Central memory CD8-positive, alpha-beta T cell (primary cell): ENCODE measurements at places on chromosomes 5 and 9.
A peak's percentile ranks its signal among the peaks of the same experiment; 100 is the strongest.

GRCh38 chr9:128553728-128554127 lies 1.3 kb downstream of the SPTAN1 start:
- peaks cover 35% of the 10 kb centered on the region for H3K4me1 ChIP-seq
- no peaks in the 10 kb centered on the region for H3K27me3 ChIP-seq
- no peak for DNase-seq
- no peaks in the 10 kb centered on the region for H3K36me3 ChIP-seq
- no peak overlapping the region for H3K4me3 ChIP-seq

- no peak overlapping the region for H3K4me3 ChIP-seq
- peaks cover 2% of the 10 kb centered on the region for H3K36me3 ChIP-seq
- no peaks in the 10 kb centered on the region for H3K4me1 ChIP-seq
- no peaks in the 10 kb centered on the region for H3K27me3 ChIP-seq
- no peak for DNase-seq
These were observed 127.8 kb downstream of the FOCAD start for GRCh38 chr9:20811872-20812271.

- H3K36me3 ChIP-seq, result no peaks in the 10 kb centered on the region
- H3K4me1 ChIP-seq, result no peaks in the 10 kb centered on the region
- no peak for DNase-seq
- H3K27ac ChIP-seq, result no peak overlapping the region
These were observed 106.2 kb downstream of the NSG2 start for GRCh38 chr5:174151599-174152181.

GRCh38 chr9:35731415-35732184 lies 395 bp downstream of the TLN1 start:
- no peak for DNase-seq
- no peak overlapping the region for H3K4me3 ChIP-seq
- peaks cover 12% of the 10 kb centered on the region for H3K36me3 ChIP-seq
- peaks cover 29% of the 10 kb centered on the region for H3K4me1 ChIP-seq
- H3K27me3 ChIP-seq, result no peaks in the 10 kb centered on the region

DNA sequence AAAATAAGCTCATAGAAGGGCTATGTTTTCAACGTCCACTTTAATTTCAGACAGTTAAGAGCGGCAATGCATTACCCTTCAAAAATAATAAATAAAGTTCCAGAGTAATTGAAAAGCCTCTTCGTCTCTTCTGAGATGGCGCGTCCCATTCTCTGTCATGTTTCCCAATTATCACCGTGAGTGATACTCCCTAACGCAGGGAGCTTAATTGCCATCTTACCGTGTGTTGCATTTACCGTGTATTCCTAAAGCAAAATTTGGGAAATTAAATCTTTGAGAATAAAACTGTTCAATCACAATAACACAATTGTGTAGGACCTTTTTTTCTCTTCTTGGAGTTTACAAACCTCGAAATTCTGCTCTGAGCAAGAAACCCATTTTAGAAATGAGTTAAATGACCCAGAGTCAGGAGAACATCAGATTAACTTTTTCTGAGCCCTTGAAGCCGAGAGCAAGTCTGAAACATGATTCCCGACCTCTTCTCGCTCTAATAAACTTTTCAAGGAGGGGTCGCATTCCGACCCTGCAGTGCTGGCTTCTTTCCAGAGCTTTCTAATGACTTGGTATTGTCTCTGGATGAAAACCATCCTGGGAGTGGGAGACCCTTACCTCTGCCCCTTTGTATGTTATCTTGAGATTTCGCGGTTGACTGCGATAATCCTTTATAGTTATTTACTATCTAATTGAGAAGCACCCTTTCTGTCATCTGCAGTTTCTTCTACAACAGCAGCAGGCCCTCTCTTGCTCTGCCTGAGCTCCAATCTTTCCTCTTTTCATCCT lies 251.5 kb downstream of the FSTL4 start:
- no peak for DNase-seq
- H3K27me3 ChIP-seq, result peaks cover 30% of the 10 kb centered on the region

- H3K36me3 ChIP-seq, result peaks cover 2% of the 10 kb centered on the region
- no peaks in the 10 kb centered on the region for H3K4me1 ChIP-seq
- no peak within 1 kb of the TSS for H3K4me3 ChIP-seq
- DNase-seq, result no peak
These were observed at the start of gene CCDC187 for GRCh38 chr9:136303825-136304416. TSS of gene CCDC187 (minus strand) at chr9:136304094. CDS start at chr9:136303830, 264 bp downstream.

GRCh38 chr5:108743319-108743718 lies 4.4 kb upstream of the FER start:
- peaks cover 31% of the 10 kb centered on the region for H3K27me3 ChIP-seq
- DNase-seq, result no peak
- peaks cover 6% of the 10 kb centered on the region for H3K4me1 ChIP-seq

DNA sequence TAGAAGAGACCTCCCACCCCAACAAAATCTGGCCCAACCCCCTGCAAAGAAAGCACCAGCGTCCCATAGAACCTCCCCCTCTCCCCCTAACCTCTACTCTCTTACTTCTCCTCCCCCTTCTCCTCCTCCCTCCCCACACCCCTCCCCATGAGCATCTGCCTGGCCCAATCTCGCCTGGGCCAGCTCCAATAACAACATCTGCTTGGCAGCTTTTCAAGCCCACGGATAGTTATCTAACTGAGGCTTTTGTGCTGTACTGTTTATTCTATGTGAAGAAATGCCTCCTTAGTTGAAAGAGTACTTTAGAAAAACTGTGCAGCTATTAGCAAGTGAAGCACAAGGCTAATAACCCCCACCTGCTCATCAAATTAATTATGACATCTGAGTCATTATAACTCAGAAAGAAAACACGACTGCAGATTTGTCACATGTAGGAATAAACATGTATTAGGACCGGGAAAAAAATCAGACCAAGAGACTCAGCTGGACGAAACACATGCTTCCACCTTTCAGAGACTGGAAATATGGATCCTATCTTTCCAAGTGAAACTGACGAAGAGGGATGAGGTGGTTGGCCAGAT lies 42.8 kb downstream of the NFIB start:
- no peak for DNase-seq
- H3K27ac ChIP-seq, result no peak overlapping the region
- H3K4me3 ChIP-seq, result no peak overlapping the region
- no peaks in the 10 kb centered on the region for H3K4me1 ChIP-seq
- no peaks in the 10 kb centered on the region for H3K36me3 ChIP-seq

- peaks cover 3% of the 10 kb centered on the region for H3K4me1 ChIP-seq
- peaks cover 2% of the 10 kb centered on the region for H3K36me3 ChIP-seq
- no peak overlapping the region for H3K27ac ChIP-seq
- H3K27me3 ChIP-seq, result peaks cover 47% of the 10 kb centered on the region
These were observed 11.3 kb upstream of the TMEM141 start for GRCh38 chr9:136779808-136780207.

DNA sequence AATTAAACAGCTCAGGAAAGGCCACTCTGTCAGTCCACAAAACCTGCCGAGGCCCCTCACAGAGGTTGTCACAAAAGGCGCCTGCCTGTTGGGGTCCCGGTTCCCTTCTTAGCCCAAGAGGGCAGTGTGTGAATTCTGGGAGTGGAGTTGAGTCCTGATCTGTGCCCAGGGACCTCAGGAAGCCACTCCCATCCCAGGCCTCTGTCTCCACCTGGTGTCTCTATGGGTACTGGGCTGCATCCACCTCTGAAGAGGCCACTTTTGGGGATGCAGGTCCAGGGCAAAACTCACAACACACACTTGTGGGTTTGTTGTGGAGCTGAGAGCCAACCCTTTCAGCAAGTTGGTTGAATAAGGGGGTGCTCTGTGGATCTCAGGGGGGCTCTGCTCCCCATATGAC lies 74.3 kb upstream of the STXBP1 start:
- no peaks in the 10 kb centered on the region for H3K27me3 ChIP-seq
- peaks cover 5% of the 10 kb centered on the region for H3K4me1 ChIP-seq
- H3K4me3 ChIP-seq, result no peak overlapping the region
- no peak overlapping the region for H3K27ac ChIP-seq
- no peak for DNase-seq
- no peaks in the 10 kb centered on the region for H3K36me3 ChIP-seq

DNA sequence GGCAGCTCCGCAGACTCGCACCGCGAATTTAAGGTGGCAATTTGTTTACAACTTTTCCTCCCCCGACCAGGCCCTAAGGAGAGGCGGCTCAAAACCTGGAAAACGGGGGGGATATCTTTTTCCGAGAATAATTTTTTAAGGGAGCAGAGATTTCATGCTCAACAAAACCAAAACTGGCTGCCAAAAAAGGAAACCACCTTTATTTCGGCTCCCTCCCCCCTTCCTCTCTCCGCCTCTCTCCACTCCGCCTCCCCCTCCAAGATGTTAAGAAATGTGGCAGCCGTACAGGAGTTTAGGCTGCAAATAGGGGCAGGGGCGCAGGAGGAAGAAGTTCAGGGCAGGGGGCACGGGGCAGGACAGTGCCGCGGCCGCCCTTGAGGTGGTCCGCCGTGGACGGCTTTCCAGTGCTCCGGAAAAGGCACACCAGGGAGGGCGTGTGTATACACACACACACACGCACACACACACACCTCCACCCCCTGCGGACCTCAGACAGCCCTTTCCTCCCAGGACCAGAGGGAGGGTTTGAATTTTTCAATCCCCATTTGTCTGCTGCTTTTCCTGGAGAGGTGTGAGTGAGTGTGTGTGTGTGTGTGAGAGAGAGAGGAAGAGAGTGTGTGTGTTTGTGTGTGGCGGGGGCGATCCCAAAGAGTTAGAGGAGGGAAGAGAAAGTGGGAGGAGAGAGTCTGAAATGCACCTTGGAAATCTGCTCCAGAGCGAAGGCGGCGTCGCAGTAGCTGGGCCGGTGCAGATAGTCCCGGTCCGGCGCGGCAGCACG lies 9.1 kb downstream of the PTCH1 start:
- peaks cover 24% of the 10 kb centered on the region for H3K36me3 ChIP-seq
- peaks cover 65% of the 10 kb centered on the region for H3K4me1 ChIP-seq
- no peak for DNase-seq
- H3K27ac ChIP-seq, result peak overlapping the region; percentile 3
- no peaks in the 10 kb centered on the region for H3K27me3 ChIP-seq

DNA sequence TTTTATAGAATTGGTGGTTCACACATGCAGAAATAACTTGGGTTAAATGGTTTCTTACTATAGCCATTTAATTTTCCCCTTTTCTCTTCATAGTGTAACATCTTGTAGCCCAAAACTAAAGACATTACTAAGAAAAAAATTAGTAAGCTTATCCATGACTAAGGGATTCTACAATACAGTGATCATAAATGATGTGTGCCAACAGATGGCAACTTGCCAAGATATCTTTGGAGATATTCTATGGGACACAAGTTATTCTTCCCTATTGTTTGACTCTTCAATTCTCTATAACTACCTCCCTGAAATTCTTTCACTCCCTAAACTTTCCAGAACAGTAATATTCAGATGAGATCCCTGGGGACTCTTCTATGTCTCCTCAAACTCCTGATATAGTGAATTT lies 580.6 kb downstream of the PTPRD start:
- H3K4me3 ChIP-seq, result no peak overlapping the region
- no peak overlapping the region for H3K27ac ChIP-seq
- no peaks in the 10 kb centered on the region for H3K27me3 ChIP-seq
- no peaks in the 10 kb centered on the region for H3K36me3 ChIP-seq
- no peak for DNase-seq

- no peak for DNase-seq
- no peak overlapping the region for H3K4me3 ChIP-seq
- no peaks in the 10 kb centered on the region for H3K27me3 ChIP-seq
These were observed 198.8 kb downstream of the PRELID2 start for GRCh38 chr5:145636371-145636770.

- no peaks in the 10 kb centered on the region for H3K27me3 ChIP-seq
- H3K27ac ChIP-seq, result no peak overlapping the region
- H3K4me1 ChIP-seq, result no peaks in the 10 kb centered on the region
- DNase-seq, result no peak
These were observed 483.0 kb upstream of the CDH18 start for GRCh38 chr5:20470997-20471396.

DNA sequence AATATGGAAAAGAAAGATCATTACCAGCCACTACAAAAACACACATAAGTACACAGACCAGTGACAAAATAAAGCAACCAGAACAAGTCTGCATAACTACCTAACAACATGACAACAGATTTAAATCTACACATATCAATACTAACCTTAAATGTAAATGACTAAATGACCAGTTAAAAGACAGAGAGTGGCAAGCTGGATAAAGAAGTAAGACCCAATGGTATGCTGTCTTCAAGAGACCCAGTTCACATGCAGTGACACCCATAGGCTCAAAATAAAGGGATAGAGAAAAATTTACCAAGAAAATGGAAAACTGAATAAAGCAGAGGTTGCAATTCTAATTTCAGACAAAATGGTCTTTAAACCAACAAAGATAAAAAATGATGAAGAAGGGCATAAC lies 938.1 kb downstream of the EFNA5 start:
- H3K36me3 ChIP-seq, result peaks cover 3% of the 10 kb centered on the region
- no peaks in the 10 kb centered on the region for H3K27me3 ChIP-seq
- no peaks in the 10 kb centered on the region for H3K4me1 ChIP-seq

- peaks cover 15% of the 10 kb centered on the region for H3K36me3 ChIP-seq
- H3K4me1 ChIP-seq, result peaks cover 22% of the 10 kb centered on the region
- H3K27me3 ChIP-seq, result no peaks in the 10 kb centered on the region
- peak overlapping the region; percentile 67 for H3K4me3 ChIP-seq
These were observed 1468.0 kb downstream of the FOXD4L5 start for GRCh38 chr9:63816751-63817621.

DNA sequence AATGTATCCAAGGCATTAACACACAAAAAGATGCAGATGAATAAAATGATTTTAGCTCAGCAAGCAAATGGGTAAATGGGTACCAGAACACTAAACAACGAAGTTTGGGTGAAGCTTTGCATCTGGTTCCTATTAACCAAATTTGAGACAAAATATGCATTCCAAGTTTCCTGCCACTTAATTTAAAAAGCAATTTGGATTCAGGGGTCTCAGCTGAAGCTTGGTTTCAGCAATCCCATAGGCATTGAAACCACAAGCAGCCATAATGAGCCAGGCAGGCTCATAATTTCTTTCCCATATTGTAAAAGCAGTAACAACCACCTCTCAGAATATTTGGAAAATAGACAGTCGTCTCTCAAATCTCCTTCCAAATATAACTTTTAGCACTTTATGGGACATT lies 138.9 kb downstream of the NXNL2 start:
- no peak for DNase-seq
- H3K36me3 ChIP-seq, result no peaks in the 10 kb centered on the region
- peaks cover 11% of the 10 kb centered on the region for H3K27me3 ChIP-seq
- no peaks in the 10 kb centered on the region for H3K4me1 ChIP-seq
- H3K27ac ChIP-seq, result no peak overlapping the region

GRCh38 chr9:113593682-113594281 lies 130.3 kb downstream of the RGS3 start:
- H3K27me3 ChIP-seq, result no peaks in the 10 kb centered on the region
- H3K4me3 ChIP-seq, result no peak overlapping the region
- no peak for DNase-seq
- H3K36me3 ChIP-seq, result peaks cover 27% of the 10 kb centered on the region
- no peak overlapping the region for H3K27ac ChIP-seq

GRCh38 chr9:69785757-69786156 lies 25.9 kb upstream of the PTAR1 start:
- no peaks in the 10 kb centered on the region for H3K36me3 ChIP-seq
- no peaks in the 10 kb centered on the region for H3K4me1 ChIP-seq
- DNase-seq, result no peak
- H3K27me3 ChIP-seq, result peaks cover 51% of the 10 kb centered on the region
- H3K4me3 ChIP-seq, result no peak overlapping the region

DNA sequence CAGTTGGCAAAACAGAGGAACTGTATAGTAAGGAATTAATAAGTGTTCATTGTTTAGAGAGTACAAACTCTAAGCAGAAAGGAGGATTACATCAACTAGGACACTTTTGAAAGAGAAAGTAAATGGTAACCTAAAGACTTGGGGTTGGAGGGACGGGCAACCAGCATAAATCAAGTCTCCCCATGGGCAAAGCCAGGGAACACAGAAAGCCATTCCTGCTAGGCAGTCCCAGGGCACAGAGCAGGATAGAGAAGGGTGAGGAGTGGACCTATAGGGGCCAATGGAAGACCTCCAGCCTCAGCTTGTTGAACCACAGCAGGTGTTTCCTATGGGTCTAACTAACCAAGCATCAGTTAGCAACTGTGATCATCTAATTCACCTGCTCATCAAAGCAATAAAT lies 9.2 kb upstream of the ERAP1 start:
- no peak for DNase-seq
- no peaks in the 10 kb centered on the region for H3K27me3 ChIP-seq
- H3K4me1 ChIP-seq, result peaks cover 40% of the 10 kb centered on the region
- peak overlapping the region; percentile 86 for H3K4me3 ChIP-seq
- H3K36me3 ChIP-seq, result peaks cover 6% of the 10 kb centered on the region
